HCEC 1CT (cell line): ENCODE measurements at places on chromosomes 16 and 17.

GRCh38 chr16:87076950-87077749, 240.0 kb downstream of the C16orf95 start:
- peak; percentile 54 for DNase-seq

DNA sequence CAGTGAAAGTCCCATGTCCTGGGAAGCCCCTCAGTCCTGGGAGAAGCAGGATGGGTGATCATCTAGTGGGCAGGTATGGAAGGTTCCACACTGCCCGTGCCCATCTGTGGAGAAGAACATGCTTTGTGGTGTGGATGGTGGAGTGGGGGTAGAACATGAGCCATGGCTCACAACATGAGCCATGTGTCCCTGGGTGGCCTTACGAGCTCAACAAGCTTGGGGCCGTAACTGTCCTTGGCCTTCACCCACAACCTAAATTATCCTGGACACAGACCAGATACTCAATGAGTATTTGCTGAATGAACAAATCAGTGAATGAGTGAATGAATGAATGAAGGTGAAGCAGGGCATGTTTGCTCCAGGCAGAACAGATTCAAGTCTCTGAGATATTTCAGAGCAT, 13.5 kb downstream of the SOX8 start:
- DNase-seq, result no peak

GRCh38 chr17:76384222-76384986, at the start of gene SPHK1:
Gene SPHK1 (plus strand): TSS chr17:76384609. CDS start chr17:76385645, 1,036 bp downstream.
- DNase-seq, result peak; percentile 85

DNA sequence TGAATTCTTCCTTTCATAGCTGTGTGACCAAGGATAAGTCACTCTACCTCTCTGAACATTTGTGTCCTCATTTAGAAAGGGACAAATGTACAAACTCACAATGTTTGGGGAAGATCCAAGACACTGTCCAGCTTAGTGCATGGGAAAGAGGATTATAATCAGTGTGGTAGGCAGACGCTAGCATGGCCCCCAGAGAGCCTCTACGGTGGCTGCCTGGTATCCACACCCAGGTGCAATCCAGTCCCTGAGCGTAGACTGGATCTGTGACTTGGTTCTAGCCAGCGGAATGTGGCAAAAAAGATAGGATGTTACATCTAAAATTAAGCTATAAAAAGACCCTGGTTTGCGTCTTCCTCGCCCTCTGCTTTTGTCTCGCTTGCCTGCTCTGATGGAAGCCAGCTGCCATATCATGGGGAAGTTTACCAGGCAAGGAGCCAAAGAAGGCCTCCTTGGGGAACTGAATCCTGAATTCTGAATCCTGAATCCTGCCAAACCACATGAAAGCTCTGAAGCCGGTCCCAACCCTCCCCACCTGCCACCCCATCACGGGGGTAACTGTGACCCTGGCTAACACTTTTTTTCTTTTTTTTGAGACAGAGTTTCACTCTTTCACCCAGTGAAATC, 51.7 kb downstream of the PLXDC1 start:
- peak; percentile 45 for DNase-seq

DNA sequence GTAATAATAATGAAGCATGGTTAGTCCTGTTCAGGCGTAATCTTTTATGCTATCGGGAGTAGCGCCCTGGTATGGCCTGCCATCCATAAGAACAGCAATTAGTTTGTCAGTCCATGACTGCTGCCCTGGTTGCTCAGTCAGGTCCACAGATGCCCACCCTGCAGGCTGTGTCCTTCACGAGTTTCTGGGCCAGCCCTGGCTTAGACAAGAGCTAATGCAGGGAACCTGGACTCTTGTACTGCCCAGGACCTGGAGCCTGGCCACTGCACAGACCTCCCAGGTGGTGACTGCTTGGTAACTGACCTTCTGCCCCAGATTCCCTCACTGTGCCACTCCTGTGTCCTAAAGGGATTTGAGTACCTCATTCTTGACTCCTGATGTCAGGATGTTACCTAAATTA, 161.1 kb upstream of the NOG start:
- no peak for DNase-seq

- DNase-seq, result peak; percentile 88
Observed at GRCh38 chr17:70184770-70185169, 15.4 kb downstream of the KCNJ2 start.

DNA sequence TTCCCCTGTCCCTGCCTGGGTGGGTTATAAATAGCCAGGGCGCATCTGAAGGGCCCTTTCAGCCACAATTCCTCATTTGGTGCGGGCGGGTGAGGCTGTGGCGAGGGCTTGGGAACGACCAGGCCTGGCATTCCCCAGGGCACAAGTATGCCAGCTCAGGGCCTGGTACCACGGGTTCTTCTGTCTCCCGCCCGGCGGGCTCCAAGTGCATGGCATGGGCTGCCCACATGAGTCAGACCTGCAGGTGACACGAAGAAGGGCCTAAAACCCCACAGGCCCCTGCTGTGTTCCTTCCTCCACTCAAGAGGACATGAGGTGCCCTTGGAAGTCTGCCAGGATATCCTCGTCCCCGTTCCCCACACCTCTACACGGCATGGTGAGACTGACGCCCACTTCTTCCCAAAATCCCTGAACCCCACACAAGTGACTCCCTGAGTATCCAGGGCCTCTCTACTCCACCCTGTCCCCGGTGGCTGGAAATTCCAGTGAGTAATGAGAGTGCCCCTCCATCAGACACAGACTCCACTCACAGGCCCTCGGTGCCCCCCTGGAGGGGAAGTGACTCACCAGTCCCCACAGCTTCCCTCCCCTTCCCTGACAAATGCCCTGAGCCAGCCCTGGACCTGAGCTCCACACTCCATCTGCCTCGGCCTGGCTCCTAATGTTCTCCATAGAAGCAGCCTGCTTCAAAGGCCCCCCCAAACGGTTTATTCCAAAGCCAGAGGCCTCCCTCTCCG, 68.8 kb downstream of the ABR start:
- DNase-seq, result peak; percentile 73

- no peak for DNase-seq
Observed at GRCh38 chr16:57166951-57167350, 18.9 kb downstream of the PSME3IP1 start.

GRCh38 chr16:86353948-86354347, 156.4 kb upstream of the FOXF1 start:
- DNase-seq, result no peak

DNA sequence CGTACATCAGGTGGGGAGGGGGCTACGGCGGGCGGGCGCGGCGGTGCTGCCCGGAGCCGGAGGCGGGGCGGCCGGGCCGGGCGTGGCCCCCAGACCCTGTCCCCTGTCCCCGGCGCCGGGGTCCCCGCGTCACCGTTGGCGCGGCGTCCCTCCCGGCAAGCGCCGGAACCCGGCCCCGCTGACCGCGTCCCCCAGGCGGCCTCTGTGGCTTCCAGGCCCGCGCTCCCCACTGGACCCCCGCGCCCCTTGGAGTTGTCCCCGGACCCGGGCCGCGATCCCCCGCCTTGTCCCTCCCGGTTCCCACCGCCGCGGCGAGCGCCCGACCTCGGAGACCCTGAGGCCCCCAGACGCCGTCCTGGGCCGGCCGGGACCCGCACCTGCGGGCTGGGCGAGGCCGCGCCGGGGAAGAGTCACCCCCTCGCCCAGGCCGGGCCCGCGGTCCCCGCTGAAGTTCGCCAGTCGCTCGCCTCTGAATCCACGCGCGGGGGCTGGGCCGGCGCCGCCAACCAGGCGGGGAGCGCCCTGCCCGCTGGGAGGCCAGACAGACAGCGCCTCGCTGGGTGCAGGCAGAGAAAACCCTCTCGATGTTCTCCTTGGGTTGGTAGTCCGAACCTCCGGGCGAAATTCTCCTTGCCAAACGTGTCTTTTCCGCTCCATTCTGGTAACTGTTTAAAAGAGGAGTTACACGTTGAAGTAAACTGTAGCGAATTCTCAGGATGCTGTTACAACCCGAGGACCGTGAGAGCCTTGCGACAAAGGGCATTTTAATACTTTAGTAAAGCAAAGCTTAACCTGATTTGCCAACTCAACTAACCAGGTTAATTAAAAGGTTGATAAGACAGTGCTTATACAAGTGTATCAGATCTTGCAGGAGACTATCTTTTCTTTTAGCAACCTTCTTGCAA, 761 bp downstream of the GAN start:
- DNase-seq, result peak; percentile 50

- DNase-seq, result no peak
Observed at GRCh38 chr17:48792033-48792798, 24.8 kb downstream of the TTLL6 start.

- no peak for DNase-seq
Observed at GRCh38 chr16:76661691-76662235, 384.6 kb downstream of the CNTNAP4 start.

GRCh38 chr17:28227316-28228108, 91.5 kb upstream of the TMEM97 start:
- no peak for DNase-seq

GRCh38 chr17:81391293-81391935, 3.8 kb upstream of the BAHCC1 start:
- DNase-seq, result no peak

- DNase-seq, result no peak
Observed at GRCh38 chr17:81462506-81463125, 50.0 kb downstream of the ACTG1 start.

GRCh38 chr16:924063-924462, 46.7 kb downstream of the LMF1 start:
- DNase-seq, result no peak

DNA sequence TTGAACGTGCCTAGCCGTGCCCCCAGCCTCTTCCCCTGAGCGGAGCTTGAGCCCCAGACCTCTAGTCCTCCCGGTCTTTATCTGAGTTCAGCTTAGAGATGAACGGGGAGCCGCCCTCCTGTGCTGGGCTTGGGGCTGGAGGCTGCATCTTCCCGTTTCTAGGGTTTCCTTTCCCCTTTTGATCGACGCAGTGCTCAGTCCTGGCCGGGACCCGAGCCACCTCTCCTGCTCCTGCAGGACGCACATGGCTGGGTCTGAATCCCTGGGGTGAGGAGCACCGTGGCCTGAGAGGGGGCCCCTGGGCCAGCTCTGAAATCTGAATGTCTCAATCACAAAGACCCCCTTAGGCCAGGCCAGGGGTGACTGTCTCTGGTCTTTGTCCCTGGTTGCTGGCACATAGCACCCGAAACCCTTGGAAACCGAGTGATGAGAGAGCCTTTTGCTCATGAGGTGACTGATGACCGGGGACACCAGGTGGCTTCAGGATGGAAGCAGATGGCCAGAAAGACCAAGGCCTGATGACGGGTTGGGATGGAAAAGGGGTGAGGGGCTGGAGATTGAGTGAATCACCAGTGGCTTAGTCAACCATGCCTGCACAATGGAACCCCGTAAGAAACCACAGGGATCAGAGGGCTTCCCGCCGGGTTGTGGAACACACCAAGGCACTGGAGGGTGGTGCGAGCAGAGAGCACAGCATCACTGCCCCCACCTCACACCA, 724 bp downstream of the GAA start:
- peak; percentile 25 for DNase-seq

- DNase-seq, result no peak
Observed at GRCh38 chr16:49639739-49640431, 216.0 kb downstream of the ZNF423 start.

GRCh38 chr17:80152081-80152702, 5.3 kb upstream of the EIF4A3 start:
- no peak for DNase-seq

- DNase-seq, result no peak
Observed at GRCh38 chr16:71492786-71493185, 3.7 kb upstream of the ZNF19 start.

GRCh38 chr16:24430954-24431760, 108.2 kb upstream of the RBBP6 start:
- DNase-seq, result peak; percentile 8

DNA sequence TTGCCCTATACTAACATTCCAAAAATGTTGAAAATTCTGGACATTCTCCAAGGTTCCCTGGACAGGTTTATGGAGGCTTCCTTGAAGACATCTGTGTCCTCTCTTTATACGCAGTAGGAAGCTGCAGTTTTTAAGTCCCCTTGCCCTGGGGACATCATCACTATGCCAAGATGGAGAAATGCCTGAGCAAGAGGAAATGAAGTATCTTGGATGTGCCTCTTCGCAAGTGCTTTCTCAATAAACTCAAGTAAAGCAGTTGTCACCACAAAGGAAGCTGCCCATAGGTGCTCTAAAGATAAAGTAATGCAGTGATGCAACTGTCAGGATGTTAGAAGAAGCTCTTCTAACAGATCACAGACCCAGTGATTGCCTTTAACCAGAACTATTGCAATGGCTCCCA, 71.0 kb downstream of the CDYL2 start:
- DNase-seq, result no peak

GRCh38 chr17:44383861-44384260, 5.6 kb downstream of the ITGA2B start:
- DNase-seq, result no peak

DNA sequence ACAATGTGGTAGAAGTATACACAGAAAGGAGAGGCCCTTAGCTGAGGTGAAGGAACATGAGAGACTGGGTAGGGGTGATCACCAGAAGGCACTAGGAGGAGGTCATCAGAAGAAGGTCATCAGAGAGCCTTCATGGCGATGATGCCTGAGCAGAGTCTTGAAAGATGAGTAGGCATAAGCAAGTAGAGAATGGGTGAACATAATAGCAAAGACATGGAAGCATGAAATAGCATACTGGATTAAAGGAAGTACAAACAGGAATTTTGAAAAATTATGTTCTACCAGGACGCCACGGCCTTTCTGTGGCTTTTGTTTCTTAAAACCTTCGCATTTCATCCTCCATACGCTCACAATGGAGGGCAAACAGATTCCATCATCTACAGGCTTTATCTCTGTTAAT, 2.9 kb downstream of the IKZF3 start:
- no peak for DNase-seq

GRCh38 chr16:68072038-68072695, 13.0 kb upstream of the NFATC3 start:
- DNase-seq, result peak; percentile 62

DNA sequence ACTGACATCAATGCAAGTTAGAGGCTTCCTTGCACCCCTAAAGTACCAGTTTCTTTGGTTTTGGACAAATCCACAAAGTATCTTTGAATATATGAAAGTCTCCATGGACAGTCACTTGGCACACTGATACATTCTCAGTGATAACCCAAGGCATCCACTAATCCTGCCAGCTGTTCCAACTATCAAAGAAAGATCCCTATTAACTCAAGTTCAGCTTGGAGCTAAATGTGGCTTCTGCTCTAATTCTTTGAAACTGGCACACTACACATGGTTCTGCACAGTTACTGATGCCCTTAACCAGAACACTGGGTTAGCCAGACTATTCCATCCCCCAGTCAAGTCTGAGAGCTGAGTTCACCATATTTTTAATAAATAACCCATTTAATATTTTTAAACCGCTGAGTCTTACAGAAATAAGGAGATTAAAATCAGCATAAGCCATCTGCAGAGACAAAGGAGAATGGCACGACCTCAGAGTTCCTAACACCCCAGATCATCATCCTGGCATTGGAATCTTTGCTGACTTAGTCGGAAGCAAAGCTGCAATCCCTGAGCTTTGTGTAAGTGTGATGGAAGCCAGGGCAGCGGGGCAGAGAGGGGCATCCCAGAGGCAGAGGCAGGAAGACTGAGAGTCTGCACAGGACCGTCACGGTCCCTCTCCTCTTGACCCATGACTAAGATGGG, 6.3 kb downstream of the CACNG1 start:
- no peak for DNase-seq

DNA sequence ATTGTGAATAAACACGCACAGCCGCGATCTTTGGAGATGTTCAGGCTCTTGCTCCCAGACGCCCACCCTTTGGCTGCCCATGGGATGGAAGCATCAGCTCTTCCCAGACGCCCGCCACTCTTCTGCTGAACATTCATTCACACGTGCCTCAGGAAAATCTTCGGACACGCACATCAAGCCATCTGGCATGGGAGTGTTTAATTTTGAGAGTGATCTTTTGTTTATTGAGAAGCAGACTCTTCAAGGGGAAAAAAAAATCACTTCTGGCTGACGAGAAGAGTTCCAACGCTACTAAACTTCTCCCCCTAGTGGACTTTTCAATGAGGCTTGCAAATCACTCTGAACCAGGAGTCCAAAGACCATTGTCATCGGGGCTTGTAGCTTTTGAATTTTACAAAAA, 62.0 kb upstream of the NUDT7 start:
- DNase-seq, result peak; percentile 18
